GM04504 (cell line): ENCODE measurements at places on chromosomes 12 and 14.

- DNase-seq, result no peak
These were observed 34.6 kb downstream of the ADGRD1 start for GRCh38 chr12:130988261-130988660.

GRCh38 chr12:164207-164606 is 49.8 kb downstream of the SLC6A12 start:
- no peak for DNase-seq

DNA sequence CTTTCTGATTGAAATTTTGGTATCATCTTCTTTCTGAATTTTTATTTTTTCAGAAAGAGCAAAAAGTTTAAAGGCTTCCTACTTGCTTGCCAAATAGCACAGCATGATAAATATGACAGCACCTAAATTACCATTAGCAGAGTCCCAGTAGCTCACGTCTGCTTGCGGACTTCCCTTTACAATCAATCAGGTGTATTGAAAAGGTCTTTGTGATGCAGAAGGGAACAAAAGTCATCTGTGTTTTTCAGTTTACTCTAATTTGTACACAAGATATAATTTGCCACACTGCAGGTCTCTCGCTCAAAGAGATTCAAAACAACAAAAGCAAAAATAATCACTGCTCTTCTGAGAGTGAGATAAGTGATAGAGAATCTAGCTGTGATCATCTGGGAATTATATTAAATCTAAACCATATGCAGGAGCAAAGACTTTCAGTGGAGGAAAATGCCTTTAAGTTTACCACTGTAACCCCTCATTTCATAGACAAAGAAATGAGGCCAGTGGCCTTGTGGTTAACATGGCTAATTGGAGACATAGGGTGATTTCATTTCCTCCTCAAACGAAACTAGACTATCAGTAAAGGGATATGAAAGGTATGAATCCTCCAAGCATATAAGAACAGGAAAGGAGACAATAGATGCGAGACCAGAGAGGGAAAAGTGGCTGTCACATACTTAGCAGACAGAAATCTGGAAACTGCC is 240.8 kb upstream of the TMPO start:
- no peak for DNase-seq

DNA sequence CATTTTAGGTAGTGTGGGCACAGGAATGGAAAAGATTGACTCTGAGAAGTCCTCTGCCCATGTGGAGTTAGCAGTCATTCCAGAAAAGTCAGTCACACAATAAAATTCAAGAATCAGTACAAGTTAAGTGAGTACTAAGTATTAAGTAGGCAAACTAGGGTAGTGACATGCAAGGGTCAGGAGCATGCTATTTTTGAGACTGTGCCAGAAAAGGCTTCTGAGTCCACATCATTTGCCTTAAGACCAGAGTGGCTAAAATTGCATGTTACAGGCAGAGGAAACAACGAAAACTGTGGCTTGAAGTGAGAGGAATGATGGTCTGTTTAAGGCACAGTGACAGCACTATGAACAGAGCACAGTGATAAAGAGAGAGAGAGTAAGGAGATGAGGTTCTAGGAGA is 108.9 kb downstream of the SLC6A15 start:
- no peak for DNase-seq

- DNase-seq, result no peak
These were observed 343.0 kb downstream of the BMP4 start for GRCh38 chr14:53613404-53614253.
